Aorta (tissue), 5 donors: ENCODE measurements at places on chromosomes 2 and 18. TPM values are rescaled to one million over a fixed set of nuclear protein-coding genes. Genes with fewer than 3 reads are reported as not detected.

SLC38A11 gene
- not detected for polyA plus RNA-seq

RGPD3 gene
- polyA plus RNA-seq: not detected

AMER3 gene
- not detected for polyA plus RNA-seq

AGXT gene
- polyA plus RNA-seq: not detected

TGFBRAP1 gene
- 5.1 TPM for polyA plus RNA-seq

PTPRN gene
- polyA plus RNA-seq: not detected

VWC2L gene
- polyA plus RNA-seq: not detected

IL36G gene
- not detected for polyA plus RNA-seq

ADGRF3 gene
- not detected for polyA plus RNA-seq

REG1B gene
- polyA plus RNA-seq: 4.9 TPM

HAAO gene
- polyA plus RNA-seq: 33.4 TPM

IL1A gene
- not detected for polyA plus RNA-seq

SRD5A2 gene
- polyA plus RNA-seq: not detected

THSD7B gene
- 1.9 TPM for polyA plus RNA-seq

GAREM2 gene
- 1.3 TPM for polyA plus RNA-seq
